GM12891 (cell line): ENCODE measurements at places on chromosomes 1 and 21.

DNA sequence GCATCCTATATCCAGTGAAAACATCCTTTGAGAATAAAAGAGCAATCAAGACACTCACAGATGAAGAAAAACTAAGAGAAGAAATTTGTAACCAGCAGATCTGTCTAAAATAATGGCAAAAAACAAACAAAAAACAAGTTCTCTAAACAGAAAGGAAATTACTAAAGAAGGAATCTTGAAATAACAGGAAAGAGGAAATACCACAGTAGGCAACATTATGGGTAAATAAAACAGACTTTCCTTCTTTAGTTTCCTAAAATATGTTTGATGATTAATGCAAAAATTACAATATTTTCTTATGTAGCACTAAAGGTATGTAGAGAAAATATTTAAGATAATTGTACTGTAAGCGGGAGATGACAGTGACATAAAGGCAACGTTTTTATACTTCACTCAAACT is 23.5 kb downstream of the SLC19A1 start:
- no peak for DNase-seq

DNA sequence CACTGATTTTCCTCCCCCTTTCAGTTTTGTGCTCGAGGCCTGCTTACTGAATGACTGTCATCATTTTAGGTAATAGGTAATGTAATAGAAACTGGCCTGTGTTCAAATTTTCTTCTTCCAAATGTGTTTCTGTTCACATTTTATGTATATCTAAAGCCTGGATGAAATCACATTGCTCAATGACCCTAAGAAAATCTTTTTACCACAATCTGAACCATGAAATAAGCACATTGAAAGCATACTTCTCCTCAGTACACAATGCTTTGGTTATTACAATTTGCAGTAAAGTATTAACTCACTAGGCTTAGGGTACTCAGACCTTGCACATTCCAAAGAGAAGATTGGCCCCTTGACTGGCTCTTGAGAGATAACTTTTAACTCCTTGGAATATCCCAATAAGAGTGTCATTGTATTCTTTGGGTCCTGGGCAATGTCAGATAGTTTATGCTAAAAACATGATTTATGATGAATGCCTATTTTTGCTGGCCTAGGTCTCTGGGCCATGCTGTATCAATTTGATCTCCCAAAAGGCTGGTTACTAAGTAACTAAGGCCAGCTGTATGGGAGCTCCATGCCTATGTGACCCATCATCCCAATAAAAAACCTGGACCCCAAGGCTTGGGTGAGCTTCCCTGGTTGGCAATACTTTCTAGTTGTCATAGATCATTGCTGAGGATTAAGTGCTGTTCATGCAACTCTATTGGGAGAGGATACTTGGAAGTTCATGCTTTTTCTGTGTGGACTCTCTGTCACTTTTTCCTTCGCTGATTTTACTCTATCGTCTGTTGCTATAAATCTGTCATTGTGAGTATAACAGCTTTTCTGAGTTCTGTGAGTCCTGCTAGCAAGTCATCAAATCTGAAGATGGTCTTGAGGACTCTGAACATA is 293.9 kb downstream of the GRIK1 start:
- no peak for DNase-seq

DNA sequence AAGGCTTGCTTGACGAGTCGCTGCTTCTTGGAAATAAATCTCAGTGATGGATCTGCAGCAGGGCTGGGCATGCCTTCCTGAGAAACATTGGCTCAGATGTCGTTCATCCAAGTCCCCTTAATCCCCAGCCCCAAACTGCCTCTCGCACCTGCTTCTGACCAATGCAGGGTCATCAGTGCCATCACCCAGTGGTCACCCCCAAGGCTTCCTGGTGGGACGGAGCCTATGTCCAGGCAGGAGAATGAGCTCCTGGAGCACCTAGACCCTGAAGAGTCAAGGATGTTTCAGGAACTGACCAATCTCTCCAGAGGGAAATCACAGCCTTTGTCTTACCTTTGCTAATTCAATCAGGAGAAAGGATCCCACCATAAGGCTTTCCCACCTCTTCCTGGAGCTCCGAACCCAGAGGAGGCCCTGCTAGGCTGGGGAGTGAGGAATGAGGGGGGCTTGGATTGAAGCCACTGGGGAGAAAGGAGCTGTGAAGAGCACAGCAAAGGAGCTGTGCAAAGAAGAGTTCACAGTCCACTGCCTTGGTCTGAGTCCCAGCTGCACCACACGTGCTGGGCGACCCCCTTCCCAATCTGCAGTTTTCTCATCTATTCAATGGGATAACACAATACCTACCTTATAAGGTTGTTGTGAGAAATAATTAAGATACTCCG is 416.1 kb downstream of the NPHP4 start:
- no peak for DNase-seq

DNA sequence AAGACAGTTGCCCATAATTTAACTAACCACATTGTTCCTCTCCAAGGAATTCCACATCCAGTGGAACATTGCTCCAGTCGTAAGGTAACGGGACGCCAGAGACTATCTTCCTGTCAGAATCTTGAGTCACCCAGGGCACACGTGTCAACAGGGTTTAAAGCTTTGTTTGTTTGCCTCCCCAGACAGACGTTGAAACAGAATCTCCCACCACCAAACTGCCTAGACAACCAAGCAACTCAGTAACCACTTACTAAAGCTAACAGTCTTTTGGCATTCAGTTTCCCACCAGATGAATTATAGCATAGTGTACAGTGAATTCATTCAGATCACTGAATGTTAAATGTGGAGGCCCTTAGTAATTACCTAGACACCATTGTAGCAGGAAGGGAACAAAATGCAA is 439.5 kb downstream of the PLPP3 start:
- DNase-seq = no peak

GRCh38 chr1:27668808-27669723 is 2.9 kb downstream of the IFI6 start:
- DNase-seq = peak; percentile 65

DNA sequence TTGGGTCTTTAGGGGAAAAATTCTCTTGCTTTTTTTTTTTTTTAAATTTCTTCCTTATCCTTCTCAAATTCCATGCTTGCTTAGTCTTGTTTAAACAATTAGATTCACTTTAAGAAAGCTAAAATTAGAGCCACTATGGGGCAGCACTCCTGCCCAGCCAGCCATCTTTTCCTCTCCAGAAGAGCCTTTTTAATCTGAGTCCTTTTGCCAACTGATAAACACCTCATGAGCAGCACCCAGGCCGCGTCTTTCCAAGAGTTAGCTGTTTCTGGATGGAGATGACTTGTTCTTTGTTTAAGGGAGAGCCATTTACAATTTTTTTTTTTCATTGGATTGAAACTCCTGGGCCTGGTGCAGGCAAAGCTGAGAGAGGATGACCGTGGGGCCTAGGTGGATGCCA is 53.3 kb upstream of the TSPAN2 start:
- DNase-seq = no peak

GRCh38 chr1:206912445-206913095 is 9.2 kb downstream of the FCMR start:
- DNase-seq = no peak
